ENCODE measurements at places on chromosomes 3 and 15. TPM values are rescaled to one million over a fixed set of nuclear protein-coding genes. Genes with fewer than 3 reads are reported as not detected.
A peak's percentile ranks its signal among the peaks of the same experiment; 100 is the strongest.

DNA sequence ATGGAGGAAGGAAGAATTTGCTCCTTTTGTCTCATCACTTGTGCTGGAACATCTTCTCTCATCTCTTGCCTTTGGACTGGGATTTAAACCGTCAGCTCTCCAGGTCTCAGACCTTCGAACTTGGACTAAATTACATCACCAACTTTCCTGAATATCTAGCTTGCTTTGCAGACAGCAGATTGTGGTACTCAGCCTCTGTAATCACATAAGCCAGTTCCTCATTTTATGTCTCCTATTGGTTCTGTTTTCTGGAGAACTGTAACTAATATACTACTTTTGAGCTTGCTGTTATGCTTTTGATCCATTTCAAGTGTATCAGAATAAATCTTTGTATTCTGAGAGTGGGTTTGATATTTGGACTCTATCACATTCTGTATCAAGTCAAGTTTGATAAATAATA lies 164.3 kb upstream of the VEPH1 start:
- no peaks in the 10 kb centered on the region for H3K36me3 ChIP-seq
- H3K27ac ChIP-seq: no peak overlapping the region
- H3K4me3 ChIP-seq: no peak overlapping the region

- 0 out of 2 replicates have a peak, but pooled peaks cover 20% of the 10 kb centered on the region for H3K36me3 ChIP-seq
- DNase-seq: no peak
- H3K27ac ChIP-seq: no peak overlapping the region
- H3K4me3 ChIP-seq: no peak overlapping the region
- no peaks in the 10 kb centered on the region for H3K27me3 ChIP-seq
These were observed 33.7 kb upstream of the SPTBN5 start for GRCh38 chr15:41927536-41927935.

DNA sequence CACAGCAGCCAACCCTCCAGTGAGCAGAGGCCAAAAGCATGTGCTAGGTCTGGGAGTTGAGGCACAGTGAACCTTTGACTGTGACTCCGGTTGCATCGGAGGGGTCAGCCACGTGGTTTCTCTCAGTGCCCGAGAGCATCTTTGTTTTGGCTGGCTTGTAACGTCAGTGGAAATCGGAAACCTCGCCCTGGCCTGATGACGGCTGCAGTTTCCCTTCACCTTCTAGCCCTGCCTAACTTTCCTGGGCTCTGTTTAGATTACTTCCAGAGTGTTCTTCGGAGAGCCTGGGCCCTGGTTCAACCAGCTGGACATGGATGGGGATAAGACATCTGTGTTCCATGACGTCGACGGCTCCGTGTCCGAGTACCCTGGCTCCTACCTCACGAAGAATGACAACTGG lies 56.6 kb downstream of the MESD start:
- DNase-seq: no peak
- peaks cover 29% of the 10 kb centered on the region for H3K36me3 ChIP-seq
- H3K27me3 ChIP-seq: peaks cover 7% of the 10 kb centered on the region
- no peak overlapping the region for H3K27ac ChIP-seq

GRCh38 chr3:183637106-183637486 lies 1.7 kb downstream of the KLHL24 start:
- DNase-seq: no peak
- H3K27ac ChIP-seq: peak overlapping the region; percentile 86
- H3K4me1 ChIP-seq: peaks cover 27% of the 10 kb centered on the region
- no peaks in the 10 kb centered on the region for H3K36me3 ChIP-seq

- peaks cover 4% of the 10 kb centered on the region for H3K27me3 ChIP-seq
- peaks cover 13% of the 10 kb centered on the region for H3K4me1 ChIP-seq
- no peak for DNase-seq
- H3K27ac ChIP-seq: no peak overlapping the region
- no peak overlapping the region for H3K4me3 ChIP-seq
These were observed 21.9 kb downstream of the HCN4 start for GRCh38 chr15:73346735-73347312.

- peaks cover 4% of the 10 kb centered on the region for H3K4me1 ChIP-seq
- H3K27me3 ChIP-seq: peaks cover 8% of the 10 kb centered on the region
- no peak overlapping the region for H3K4me3 ChIP-seq
- no peaks in the 10 kb centered on the region for H3K36me3 ChIP-seq
These were observed 369.4 kb upstream of the SLCO3A1 start for GRCh38 chr15:91484141-91484540.

- H3K4me1 ChIP-seq: peaks cover 30% of the 10 kb centered on the region
- peaks cover 24% of the 10 kb centered on the region for H3K36me3 ChIP-seq
- H3K27ac ChIP-seq: peak overlapping the region; percentile 64
- no peaks in the 10 kb centered on the region for H3K27me3 ChIP-seq
- DNase-seq: no peak
- peak overlapping the region; percentile 51 for H3K4me3 ChIP-seq
These were observed 236.2 kb upstream of the THBS1 start for GRCh38 chr15:39344662-39345141.

DNA sequence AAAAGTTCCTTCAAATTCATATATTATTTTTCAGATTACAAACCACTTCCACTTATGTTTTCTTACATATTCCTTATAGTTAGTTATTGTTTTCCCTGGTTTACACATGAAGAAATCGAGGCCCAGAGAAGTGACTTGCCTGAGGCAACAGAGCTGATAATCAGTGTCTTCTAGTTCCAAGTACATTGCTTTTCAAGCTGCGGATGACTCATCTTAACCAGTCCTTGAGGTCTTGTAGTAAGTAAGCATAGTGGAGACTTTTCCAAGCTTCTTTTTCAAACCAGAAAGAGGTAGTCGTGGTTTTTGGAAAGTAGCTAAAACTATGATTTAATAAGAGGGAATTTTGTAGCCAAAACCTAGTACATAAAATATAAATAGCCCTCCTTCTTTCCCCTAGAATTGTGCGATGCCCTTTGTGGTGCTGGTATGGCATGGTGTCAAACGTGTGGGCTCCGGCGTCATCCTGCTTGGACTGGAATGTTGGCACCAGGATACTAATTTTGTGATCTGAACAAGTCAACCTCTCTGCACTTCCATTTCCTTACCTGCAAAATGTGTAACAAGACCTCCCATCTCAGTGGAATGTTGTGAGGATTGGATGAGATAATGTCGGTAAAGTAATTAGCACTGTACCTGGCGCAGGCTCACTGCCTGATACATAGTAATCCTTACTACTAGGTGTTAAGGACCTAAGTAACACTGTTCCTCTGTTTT lies 19.0 kb upstream of the DLG1 start:
- DNase-seq: peak; percentile 85
- peaks cover 23% of the 10 kb centered on the region for H3K36me3 ChIP-seq
- H3K4me1 ChIP-seq: peaks cover 18% of the 10 kb centered on the region
- peak overlapping the region; percentile 43 for H3K27ac ChIP-seq
- peaks cover 1% of the 10 kb centered on the region for H3K27me3 ChIP-seq

Gene THBS1
- total RNA-seq: 9,409 TPM

Gene C15orf39
- total RNA-seq: 13.4 TPM

Gene SPINT1
- total RNA-seq: 0.34 TPM

Gene KIF23
- total RNA-seq: 68.1 TPM

Gene ADPRH
- 0.11 TPM for total RNA-seq

Gene GRM2
- total RNA-seq: not detected

Gene CELF6
- total RNA-seq: not detected

Gene SUSD5
- total RNA-seq: 0.38 TPM

Gene GLDN
- not detected for total RNA-seq
